ENCODE measurements at places on chromosomes 5 and 9. TPM values are rescaled to one million over a fixed set of nuclear protein-coding genes. Genes with fewer than 3 reads are reported as not detected.

DNA sequence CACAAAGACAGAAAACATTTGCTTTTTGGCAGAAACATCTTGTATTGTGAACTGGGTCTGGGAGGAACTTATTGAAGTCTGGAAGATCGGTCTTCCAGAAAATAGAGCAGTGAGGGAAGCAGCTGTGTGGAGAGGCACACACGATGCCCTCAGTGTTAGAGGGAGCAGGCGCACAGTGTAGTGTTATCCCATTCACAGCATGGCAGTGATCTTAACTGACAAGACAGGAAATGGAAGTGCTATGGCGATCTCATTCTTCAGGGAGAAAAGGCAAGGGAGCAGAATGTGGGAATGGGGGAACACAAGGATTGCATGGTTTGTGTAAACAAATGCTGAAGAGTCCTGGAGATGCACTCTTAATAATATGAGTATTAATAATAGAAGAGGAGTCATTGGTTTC, 161.0 kb downstream of the PBX3 start:
- DNase-seq = no peak

DNA sequence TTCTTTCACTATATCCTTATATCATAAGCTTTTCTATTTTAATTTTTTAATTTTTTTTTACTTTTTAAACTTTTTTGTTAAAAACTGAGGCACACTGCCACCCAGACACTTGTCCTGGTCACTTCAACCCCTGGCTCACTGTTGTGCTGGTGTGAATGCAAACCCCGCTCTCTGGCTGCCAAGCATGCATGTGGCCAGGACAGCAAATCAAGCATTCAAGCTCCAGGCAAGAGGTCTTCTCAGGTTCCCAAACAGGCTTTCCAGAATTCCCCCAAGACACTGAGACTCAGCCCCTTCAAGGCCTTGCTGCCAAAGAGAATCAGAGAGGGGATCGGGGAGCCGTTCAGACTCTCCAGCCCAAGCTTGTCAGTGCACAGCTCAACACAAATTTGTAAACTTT, 139.9 kb downstream of the FANCC start:
- DNase-seq = no peak

DNA sequence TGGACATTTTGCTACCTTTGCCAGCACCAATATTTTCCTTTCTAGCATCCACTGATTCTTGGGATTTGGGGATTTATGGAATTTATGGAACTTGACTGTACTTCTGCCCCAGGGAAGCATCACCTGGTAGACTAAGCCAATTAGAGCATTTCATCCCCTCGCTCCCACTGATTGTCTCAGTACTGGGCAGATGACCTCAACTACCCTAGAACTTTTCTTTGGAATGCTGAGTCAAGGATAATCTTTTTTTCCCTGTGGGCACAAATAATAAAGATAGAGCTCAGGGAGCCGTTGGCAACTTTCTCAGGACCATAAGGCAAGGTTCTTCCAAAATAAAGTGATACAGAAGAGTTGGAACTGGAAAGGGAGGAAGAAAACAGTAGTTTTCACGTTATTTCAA, 438.4 kb downstream of the PLK2 start:
- DNase-seq = no peak

DNA sequence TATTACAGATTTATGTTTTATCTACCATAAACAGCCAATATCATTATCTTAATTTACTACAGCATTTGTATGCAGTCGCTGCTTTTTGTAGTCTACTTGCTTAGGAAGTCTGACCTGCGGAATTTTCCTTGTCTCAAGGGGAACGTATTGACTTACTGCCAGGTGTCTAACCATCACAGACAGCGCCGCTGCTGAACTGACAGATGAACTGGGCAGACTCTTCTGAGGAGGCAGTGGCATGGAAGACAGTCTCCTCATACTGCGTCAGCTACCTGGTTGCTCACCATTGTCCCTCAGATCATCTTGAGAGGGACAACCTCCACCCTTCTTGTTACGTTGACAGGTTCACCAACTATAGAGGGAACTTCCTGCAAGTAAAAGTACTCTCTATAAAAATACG, 574.3 kb upstream of the ZNF462 start:
- DNase-seq = no peak

- DNase-seq = no peak
Observed at GRCh38 chr9:137188086-137188489, 272 bp downstream of the ANAPC2 start.

GRCh38 chr9:2055203-2055658, 40.1 kb downstream of the SMARCA2 start:
- no peak for DNase-seq

DNA sequence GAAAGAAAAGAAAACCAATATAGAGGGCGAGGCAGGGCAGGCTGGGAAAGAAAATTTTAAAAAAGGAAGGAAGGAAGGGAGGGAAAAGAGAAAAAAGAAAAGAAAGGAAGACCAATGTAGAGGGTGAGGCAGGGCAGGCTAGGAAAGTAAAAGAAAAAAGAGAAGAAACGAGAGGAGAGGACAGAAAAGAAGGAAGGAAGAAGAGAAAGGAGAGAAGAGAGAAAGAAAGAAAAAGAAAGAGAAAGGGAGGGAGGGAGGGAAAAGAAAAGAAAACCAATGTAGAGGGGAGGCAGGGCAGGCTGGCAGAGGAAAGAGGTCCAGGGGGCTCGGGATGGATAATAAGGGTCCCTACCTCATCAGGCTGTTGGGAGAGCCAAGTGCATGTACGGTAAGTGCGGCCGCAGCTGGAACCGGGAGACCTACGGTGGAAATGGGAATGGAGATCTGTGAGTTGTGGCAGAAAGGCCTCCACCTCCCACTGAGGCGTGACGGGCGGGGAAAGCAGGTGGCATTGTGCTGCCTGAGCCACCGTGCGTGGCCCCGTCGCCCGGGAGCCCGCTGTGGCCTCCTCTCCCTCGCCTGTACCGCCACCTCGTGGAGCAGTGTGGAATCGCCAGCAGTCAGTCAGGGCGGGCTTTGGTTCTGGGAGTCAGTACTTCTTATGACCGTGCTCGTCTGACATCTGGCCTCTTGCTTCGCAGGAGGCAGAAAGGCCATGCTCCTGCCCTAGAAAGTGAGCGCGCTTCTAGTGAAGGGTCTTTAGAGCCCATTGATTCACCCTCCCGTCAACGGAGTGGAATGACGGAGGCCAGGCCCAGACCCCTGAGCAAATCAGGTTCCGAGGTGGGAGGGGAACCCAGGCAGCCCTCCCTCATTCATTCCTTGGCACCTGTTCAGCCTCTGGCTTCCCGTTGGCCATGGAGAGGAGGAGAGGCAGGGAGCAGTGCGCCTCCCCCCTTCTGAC, 10.4 kb upstream of the NHP2 start:
- peak; percentile 88 for DNase-seq

GRCh38 chr9:38144421-38144820, 75.4 kb upstream of the SHB start:
- no peak for DNase-seq

- DNase-seq = no peak
Observed at GRCh38 chr9:20317701-20318100, 304.6 kb downstream of the MLLT3 start.

GRCh38 chr5:36985387-36985786, 108.8 kb downstream of the NIPBL start:
- DNase-seq = no peak

DNA sequence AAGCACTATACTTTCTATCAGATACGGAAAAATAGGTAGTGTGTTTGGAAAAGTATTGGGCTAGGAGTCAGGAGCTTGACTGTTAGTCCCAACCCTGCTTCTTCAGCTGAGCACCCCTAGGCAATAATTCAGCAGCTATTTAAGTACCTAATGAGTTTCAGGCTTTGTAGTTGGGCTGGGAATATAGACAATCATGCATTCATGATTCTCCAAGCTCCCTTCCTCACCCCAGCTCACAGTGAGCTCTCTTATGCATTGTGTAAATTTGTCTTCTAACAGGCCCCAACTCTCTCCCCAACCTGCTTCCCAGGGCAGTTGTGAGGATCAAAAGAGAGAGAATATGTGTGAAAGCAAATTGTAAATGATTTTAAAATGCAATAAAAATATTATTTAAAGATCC, 201.2 kb downstream of the MSX2 start:
- no peak for DNase-seq

DNA sequence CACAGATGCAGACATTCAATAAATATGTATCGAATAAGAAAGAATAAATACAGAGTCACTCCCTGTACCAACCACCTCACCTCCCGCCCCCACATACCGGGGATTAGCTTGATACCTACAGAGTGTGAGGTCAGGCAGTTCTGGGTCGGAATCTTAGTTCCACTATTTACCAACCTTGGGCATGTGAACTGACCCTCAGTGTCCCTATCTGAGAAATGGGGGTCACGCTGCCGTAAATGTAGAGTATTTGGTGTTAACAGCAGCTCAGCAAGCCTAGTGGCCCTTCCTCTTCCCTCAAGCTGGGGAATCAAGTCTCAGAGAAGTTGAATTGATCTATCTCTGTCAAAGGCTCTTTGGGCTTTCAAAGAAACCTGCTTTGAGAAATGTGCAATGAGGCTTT, 25.4 kb downstream of the CCNJL start:
- no peak for DNase-seq

GRCh38 chr5:10649666-10650380, 86.0 kb downstream of the ANKRD33B start:
- DNase-seq = no peak

DNA sequence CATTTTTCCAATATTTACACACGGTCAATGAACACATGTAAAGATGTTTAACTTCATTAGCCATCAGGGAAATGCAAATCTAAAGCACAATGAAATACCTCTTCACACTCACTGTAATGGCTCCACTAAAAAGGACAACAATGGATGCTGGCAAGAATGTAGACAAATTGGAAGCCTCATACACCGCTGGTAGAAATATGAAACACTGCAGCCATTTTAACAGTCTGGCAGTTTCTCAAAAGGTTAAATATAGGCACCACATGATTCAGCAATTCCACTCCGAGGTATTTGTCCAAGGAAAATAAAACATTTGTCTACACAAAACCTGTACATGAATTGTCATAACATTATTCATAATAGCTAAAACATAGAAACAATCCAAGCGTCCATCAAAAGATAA, 20.0 kb downstream of the RNF145 start:
- DNase-seq = no peak

- no peak for DNase-seq
Observed at GRCh38 chr5:26681861-26682260, 356.5 kb downstream of the CDH9 start.

DNA sequence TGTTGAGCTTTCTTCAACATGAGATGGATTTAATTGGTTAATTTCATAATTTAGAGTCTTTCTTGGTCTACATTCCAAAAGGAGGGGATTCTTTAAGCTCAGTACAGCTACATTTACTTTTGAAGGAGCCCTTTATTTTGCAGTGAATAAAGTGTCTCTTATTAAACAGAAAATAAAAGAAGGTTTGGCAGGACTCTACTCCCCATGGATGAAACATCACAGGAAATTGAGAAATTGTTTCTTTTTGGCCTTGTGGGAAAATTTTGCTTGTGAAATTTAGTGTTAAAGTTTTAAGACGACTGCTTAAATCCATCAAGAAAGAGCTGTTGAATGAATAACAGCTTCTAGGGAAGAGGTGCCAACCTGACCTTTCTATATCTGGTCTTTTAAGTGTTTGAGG, 187.7 kb downstream of the NTRK2 start:
- DNase-seq = no peak

DNA sequence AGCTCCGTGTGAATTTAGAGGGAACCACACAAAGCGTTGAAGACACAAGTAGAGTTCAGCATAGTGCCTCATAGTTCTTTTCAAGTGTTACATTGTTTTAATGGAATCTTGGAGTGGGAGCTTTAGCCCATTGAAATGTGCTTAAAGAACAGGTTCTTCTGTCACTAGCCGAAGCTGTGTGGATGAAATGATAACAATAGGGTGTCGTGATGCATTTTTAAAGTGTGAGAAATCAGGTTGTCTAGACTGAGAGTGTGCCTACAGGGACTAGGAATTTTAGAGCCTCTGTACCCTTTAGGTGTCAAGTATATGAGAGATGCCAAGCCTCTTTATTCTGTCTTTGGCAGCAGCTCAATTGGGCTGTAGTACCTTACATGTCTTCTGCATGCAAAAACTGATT, 83.0 kb downstream of the NDUFS4 start:
- DNase-seq = no peak

DNA sequence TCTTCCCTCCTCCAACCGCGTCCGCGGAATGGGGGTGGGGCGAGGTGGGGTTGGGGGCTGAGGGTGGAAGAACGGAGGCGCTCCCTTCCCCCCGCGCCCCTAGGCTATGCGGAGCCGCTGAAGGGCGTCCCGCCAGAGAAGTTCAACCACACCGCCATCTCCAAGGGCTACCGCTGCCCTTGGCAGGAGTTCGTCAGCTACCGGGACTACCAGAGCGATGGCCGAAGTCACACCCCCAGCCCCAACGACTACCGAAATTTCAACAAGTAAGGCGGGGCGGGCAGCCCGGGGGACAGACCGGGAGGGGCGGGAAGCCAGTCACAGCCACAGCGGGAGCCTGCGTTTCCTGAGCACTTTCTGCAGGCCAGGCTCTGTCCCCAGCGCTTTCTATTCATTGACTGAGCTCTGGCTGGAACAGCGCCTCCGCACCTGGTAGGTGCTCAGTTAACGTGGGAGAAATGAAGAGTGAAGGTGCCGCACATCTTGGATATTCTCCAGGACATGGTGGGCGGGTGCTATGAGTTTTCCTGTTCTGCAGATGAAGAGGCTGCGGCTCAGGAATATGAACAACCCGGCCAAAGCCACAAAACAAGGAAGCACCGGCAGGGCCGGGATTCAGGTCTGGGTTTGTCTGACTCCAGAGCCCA, 11.3 kb downstream of the MYOZ3 start:
- DNase-seq = no peak

- no peak for DNase-seq
Observed at GRCh38 chr5:53337827-53338226, 142.6 kb upstream of the FST start.

DNA sequence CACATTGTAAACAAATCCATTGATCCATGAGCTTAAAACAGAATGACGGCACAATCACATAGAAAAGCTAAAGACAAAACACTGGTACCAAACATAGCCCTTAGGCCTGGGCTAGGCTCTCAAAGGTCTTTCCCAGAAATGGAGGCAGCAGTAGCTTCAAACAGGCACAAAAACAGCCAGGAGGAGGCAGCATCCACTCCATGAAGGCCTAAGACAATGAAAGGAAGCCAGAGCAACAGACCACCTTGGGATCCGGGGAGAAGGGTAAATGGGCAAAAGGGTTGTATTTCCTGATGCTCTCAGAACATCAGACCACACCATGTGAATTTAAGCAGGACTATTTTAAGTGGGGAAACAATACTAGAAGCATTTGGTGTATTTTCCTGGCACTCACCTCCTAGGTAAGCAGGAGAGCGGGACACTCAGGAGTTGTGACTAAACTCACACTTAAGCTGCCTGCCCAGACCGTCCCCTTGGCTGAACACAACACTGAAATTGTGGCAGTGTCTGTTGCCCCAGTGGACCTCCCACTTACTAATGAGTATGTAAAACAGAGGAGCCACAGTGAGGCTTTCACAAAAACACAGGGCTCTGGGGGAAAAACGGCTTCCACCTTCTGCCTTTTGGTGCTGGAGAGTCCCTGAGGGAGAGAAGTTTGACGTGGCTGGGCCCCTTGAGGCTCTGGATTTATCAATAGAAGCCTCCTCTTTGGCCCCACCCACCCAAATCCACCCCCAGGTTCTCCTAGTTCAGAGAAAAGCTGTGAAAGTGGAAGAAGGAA, 11.9 kb downstream of the GNPDA1 start:
- DNase-seq = no peak

The ACOT12 gene
- total RNA-seq = not detected

The MSX2 gene
- 0.40 TPM for total RNA-seq

The IFNK gene
- total RNA-seq = not detected

The LECT2 gene
- total RNA-seq = not detected

The EPB41L4B gene
- 147 TPM for total RNA-seq

The IL13 gene
- total RNA-seq = not detected

The PTGER4 gene
- total RNA-seq = 56.7 TPM

The BARHL1 gene
- total RNA-seq = not detected

The UBAC1 gene
- total RNA-seq = 63.0 TPM

The ARHGEF37 gene
- total RNA-seq = 23.5 TPM
